ENCODE measurements at places on chromosomes 2 and 18.
A peak's percentile ranks its signal among the peaks of the same experiment; 100 is the strongest.

DNA sequence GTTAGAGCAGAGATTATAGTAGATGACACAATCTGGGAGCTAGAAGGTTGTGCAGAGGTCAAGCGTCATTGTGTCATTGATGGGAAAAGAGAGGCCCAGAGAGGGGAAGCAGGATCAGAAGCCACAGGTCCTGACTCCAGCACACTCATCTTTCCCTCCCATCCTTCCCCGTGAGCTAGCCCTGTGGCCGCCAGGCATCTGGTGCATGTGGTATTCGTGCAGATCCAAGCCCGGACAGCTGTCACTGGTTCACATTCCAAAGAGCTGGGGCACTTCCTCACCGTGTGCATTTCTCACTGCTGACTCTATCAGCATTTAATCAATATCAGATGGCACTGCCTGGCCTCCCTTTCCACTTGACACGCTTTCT is 94.1 kb upstream of the THOC1 start:
- peak; percentile 68 for DNase-seq

- peak; percentile 97 for DNase-seq
Measured at GRCh38 chr2:102103992-102104871, 38.3 kb upstream of the IL1R1 start.

DNA sequence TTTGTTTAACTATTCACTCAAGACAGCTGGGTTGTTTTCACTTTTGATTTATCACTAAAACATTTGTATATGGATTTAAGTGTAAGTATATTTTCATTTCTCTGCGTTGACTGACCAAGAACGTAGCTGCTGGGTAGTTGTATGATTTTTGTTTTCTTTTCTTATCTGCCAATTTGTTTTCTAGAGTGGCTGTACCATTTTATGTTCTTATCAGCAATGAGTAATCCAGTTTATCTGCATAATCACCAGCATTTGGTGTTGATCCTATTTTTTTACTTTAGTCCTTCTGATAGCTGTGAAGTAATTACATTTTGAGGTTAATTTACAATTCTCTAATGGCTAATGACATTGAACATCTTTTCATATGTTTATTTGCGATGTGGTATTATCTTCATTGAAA is 1178.4 kb upstream of the TMEFF2 start:
- DNase-seq, result no peak

DNA sequence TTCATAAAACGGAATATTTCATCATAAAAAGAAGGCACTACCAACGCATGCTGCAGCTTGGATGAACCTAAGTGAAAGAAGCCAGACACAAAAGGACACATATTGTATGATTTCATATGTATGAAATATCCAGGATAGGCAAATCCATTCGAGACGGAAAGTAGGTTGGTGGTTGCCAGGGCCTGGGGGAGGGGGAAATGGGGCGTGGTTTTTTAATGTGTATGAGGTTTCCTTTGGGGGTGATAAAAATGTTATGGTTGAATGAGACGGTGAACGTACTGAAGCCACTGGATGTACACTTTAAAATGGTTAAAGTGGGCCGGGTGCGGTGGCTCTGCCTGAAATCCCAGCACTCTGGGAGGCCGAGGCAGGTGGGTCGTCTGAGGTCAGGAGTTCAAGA is 20.0 kb upstream of the SPATA3 start:
- no peak for DNase-seq

DNA sequence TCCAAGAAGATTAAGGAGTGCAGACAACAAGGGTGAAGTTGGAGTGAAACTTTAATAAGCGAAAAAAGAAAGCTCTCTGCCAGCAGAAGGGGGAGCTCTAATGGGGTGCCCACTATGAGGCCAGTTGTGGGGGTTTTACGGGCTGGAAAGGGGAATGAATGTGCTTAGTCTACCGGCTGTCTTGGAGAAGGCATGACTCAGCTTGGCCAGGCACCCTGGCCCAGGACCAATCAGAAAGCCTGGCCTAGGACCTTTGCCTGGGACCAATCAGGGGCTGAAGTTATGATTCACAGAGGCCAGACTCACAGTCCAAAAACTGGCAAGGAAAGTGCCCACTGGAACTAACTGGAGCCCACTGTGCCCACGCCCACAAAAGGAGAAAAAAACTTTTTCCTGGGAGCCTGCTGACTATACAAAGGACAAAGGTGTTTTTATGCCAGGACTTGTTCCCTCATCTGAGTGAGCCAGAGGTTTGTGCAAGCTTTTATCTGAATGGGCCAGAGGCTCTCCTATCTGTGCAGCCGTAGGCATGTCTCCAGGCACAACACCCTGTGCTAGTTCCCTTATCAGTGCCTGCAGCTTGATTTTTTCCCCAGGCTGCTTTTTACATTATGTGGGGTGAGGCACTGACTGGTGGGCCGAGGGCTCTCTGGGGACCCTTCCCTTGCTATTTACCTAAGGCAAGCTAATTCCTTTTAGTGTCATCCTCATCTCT is 18.6 kb downstream of the CMPK2 start:
- DNase-seq, result no peak

GRCh38 chr2:129396980-129397599 is 582.4 kb upstream of the RAB6C start:
- DNase-seq, result peak; percentile 41

DNA sequence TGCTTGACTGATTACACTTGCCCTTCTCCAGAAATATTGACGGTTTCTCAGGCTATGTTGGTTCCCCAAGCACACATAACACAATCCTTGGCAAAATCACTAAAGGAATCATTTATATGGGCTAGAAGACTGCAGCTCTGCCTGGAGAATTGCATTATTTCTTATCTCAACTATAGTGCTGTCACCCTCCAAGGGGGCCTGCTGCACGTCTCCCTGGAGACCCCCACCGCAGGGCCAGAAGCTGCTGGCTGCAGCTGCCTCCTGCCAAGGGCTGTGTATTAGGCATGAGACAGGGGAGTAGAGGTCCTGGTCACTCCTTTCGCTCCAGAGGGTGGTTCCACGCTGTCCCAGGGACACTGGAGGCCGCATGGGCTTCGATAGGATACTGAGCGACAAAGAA is 76.6 kb downstream of the LRRC30 start:
- no peak for DNase-seq

- DNase-seq, result no peak
Measured at GRCh38 chr2:32463110-32463509, 106.3 kb downstream of the BIRC6 start.

DNA sequence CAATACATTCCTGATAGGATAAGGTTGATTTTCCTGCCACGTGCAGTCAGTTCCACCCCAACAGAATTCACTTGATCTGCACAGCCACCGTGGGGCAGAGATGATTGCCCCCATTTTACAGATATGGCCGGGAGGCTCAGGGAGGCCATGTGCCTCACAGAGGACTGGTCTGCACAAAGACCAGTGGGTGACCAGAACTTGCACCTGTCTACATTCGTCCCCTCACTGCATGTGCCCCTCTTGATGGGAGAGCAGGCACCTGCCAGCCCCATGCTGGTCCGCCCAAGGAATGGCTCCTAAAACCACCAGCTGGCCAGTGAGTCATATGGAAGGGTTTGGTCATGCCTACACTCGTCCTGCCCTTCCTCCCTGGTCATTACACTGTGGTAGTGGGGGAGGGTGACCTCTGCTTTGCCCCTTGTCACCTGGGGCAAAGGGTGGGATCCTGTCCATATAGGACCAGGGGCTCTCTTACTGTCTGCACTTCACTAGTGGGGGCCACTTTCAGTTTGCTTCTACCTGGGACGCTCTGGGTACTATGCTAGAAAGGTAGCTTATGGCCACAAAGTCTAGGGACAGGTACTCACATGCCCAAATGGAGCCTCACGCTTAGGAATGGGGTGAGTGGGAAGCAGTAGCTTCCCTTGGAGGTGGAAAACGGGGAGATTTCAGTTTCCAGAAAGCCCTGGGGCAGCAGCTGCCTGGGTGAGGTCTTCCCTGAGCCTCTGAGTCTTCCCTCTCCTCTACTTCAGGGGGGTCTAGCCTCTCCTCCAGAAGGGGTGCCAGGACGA is 14.7 kb downstream of the RRM2 start:
- peak; percentile 19 for DNase-seq

GRCh38 chr2:181466661-181467576 is 9.7 kb downstream of the ITGA4 start:
- DNase-seq, result peak; percentile 75

GRCh38 chr2:25707927-25708590 is 34.7 kb upstream of the DTNB start:
- DNase-seq, result no peak

GRCh38 chr2:217801711-217802110 is 201.1 kb downstream of the TNS1 start:
- no peak for DNase-seq

GRCh38 chr2:1625281-1626001 is 118.9 kb downstream of the PXDN start:
- DNase-seq, result peak; percentile 59

DNA sequence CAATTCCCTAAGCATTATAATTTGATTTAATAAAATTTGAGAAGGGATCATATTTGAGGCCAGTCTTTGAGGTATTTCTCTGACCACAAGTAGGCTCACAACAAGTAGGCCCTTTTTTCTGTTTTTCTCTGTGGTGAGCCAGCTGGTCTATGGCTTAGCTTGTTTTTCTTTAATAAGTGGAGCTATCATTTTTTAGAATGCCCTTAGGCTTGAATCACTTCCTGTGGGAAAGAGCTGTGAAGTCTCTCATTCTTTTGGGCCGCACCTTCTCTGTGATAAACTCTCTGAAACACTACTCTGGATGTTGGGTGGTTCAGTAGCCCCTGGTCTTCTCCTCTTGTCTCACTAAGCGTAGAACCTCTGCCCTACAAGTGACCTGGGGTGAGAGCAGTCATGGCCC is 235.9 kb downstream of the SUCLG1 start:
- peak; percentile 15 for DNase-seq

GRCh38 chr2:111176867-111177266 is 56.2 kb downstream of the BCL2L11 start:
- DNase-seq, result no peak

DNA sequence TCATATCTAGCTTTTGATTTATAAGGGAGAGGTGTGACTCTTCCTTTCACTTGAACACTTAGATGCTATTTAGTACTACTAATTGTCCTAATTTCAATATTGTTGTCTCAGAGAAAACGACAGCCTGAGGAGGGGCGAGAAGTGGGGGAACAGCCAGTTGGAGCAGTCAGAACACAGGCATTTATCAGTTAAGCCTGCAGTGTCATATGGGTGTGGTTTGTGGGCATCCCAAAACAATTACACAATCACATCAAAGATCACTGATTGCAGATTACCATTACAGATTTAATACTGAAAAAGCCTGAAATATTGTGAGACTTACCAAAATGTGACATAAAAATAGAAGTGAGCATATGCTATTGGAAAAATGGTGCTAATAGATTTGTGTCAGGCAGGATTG is 15.8 kb downstream of the TMEM131 start:
- no peak for DNase-seq

GRCh38 chr18:39453356-39453755 is 1887.8 kb upstream of the CELF4 start:
- DNase-seq, result no peak

DNA sequence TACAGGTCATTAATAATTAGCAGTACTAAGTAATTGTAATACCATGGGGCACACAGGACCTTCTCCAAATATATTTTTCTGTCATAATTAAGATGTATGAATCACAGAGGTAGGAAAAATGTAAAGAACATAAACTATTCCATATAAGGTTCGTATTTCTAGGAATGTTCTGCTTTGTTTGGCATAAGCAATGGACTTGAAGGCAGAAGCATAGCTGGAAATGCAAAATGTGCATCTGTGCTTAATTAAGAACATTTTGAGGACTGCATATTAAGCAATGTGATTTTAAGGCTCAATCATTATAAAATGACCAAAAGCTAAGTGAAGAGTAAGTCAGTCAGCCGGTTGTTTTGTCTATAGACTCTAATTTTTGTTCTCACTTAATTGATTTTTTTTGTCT is 123.2 kb downstream of the RBM43 start:
- DNase-seq, result peak; percentile 6

DNA sequence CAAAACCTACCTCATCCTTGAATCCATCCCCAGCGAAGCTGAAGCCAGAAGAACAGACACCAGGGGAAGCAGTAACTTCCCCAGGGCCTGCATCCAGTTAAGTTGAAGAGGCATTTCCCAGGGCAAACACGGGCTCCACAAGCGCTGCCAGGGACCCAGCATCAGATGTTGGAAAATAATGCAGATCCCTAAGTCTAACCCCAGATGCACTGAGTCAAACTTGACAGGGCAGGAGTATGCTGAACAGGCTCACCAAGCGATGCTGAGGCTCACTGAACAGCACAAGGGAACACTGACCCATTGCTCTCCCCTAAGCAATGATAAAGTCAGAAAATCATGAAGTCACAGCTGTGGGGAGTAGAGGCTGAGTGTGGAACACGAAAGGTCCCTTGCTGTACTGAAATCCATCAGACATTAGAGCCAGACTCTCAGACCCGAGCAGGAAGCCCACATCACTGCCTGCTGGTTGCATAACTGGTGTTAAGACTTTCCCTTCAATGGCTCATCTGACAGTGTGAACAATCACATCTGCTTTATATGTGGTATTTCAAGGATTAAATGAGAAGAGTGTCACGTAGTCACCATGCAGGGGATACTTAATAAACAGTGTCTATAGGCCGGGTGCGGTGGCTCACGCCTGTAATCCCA is 36.2 kb downstream of the TNS1 start:
- DNase-seq, result peak; percentile 54

DNA sequence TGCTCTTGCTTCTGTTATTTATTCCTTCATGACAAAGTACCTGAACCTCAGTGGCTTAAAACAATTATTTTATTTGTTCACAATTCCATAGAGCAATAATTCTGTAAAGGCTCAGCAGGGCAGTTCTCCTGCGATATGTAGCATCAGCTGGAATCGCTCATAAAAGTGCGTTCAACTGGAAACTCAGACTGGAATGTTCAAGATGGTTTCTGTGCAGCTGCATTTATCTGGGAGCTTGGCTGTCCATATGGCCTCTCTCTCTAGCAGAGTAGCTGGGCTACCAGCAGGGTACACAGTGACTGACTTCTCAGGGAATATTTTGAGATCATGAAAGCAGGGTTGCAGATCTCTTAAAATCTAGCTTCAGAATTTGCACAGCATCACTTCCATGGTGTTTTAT is 13.5 kb downstream of the CCDC121 start:
- DNase-seq, result no peak

- DNase-seq, result no peak
Measured at GRCh38 chr18:35088921-35089320, 47.7 kb downstream of the MAPRE2 start.

- DNase-seq, result no peak
Measured at GRCh38 chr2:50102383-50102782, 929.5 kb downstream of the NRXN1 start.

DNA sequence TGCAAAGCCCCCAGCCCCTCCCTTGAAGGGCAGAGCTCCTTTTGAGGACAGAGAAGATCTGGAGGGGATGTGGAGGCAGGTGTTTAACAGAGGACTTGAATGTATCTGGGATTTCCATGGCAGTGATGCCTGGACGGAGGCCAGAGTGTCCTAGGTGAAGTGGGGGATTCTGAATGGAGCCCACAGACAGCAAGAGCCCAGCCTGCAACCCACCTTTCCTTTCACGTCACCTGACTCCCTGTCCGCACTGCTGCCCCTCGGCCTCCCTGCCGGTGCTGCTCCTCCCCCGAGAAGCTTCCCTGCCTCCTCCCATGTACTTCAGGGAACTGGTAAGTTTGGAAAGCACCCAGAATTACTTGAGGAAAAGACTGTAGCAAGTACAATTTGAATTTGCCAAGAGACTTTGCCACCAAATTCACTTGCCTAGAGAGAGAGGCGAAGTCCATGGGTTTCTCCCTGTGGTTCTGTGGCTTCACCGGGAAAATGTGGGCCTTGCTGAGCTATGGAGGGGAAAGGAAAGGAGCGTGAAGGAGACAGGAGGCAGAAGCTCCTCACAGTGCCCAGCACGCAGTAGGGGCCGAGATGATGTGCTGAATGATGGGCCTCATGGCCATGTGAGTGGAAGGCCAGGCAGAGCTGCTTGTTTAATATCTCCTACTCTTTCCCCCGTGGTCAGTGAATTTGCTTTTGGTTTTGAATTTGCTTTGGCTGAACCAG is 13.9 kb upstream of the ASPRV1 start:
- DNase-seq, result no peak

All from cardiac fibroblast (primary cell).